ENCODE measurements at places on chromosomes 6 and 20.

DNA sequence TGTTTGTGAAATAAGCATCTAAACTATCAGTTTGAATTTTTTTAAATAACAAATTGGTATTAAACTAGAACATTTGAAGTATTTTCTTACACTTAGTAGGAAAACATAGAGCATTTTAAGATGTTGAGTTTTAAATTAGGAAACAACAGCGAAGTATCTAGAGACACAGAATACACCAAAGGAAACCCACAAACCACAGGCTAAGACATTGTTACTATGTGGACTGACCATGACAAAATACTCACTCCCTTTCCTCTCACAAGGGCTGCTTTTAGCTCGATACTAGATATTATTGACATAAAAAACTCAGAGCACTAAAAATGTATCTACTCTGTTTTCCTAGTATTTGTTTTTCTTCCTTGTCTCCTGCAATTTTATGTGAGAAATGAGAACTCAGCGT lies 266.0 kb upstream of the CITED2 start:
- DNase-seq: no peak

DNA sequence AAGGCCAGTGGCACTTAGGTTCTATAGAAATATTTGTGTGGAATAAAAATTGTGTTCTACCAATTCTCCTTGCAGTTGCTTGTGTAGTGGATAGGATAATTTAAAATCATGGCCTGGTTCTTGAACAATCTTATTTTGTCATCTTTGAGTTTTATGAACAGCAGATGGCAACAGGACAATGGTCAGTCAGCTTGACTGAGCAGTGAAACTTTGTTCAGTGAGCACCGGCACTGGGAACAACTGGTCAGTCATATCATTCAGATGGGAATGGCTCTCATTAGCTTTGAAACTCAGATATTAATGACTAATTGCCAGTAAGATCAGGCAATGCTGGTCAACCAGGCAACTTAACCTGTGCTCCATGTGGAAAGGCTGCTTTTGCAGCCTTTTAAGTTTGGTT lies 129.2 kb downstream of the BCKDHB start:
- DNase-seq: no peak

DNA sequence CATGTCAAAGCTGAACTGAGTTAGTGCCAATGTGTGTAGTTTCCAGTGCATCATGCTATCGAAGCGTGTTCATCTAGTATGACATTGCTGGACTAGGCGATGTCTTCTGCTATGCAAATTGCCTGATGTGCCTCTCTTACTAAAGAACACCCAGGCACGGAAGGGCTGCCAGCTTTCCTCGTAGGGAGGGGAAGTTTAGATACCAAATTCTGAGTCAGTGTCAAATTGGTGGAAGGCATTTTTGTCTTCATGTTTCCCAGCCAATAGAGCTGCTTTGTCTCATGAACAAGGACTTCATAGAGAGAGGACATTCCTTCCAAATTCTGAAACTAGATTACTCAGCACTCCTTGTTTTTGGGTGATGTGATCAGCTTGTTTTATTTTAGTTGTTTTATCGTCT lies 320.1 kb downstream of the BTBD3 start:
- DNase-seq: no peak

GRCh38 chr20:57250607-57251343 lies 15.7 kb downstream of the BMP7 start:
- DNase-seq: no peak

GRCh38 chr6:167093406-167093921 lies 29.4 kb upstream of the CCR6 start:
- no peak for DNase-seq

GRCh38 chr20:48862279-48862678 lies 34.5 kb upstream of the PREX1 start:
- DNase-seq: no peak

GRCh38 chr6:29425075-29425474 lies 10.3 kb downstream of the OR12D1 start:
- no peak for DNase-seq

GRCh38 chr6:155155787-155156447 lies 107.9 kb upstream of the CLDN20 start:
- DNase-seq: no peak

DNA sequence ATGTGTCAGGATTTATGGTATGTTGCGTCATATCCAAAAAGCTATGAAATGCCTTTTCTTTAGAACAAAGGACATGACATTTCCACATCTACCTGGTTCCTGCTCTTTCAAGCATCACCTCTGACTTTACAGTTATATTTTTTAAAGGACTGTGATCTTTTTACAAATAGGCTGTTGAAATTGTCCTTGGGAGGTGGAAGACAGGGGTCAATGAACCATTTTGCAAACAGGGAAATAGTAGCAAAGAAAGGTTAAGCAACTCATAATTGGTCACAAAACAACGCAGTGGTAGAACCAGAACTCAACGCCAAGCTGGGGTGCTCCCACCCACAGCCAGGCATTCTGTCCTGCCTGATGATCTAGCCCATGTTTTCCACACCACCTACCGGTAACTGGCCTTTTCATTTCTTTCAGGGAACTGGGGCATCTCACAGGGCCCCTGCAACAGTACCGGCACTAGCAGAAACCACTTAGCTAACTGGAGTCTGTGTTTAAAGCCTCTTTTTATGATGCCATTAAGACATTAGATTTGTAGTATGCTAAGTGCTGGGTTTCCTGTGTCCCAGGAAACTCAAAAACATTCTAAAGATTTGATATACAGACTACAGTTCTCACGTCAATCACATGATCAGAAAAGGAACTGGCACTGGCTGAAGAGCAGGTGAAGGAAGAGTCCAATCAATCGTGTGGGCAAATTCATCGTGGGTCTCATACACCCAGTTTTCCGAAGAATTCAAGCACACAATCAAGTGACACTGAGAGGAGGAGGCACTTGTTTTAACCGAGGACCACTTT lies 13.9 kb downstream of the ZNF217 start:
- DNase-seq: no peak

DNA sequence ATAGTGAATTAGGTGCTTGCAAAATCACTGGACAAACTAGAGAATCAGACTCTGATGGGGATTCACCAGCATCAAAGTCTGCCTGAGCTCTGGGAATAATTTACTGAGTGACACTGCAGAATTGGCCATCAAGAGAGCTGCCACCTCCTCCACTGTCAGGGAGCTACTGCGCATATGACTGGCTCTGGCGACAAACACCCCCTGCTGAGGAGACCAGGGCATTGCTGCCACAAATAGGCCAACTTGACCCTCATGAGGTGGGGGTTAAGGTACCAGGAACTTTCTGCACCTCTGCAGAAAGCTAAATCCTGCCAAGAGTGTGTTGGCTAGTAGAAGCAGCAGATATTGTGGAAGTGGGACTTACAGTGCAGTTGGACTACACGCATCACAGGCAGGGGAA lies 88.0 kb downstream of the CDS2 start:
- peak; percentile 22 for DNase-seq

GRCh38 chr6:102023977-102024657 lies 630.6 kb downstream of the GRIK2 start:
- no peak for DNase-seq

- DNase-seq: no peak
These were observed 151.1 kb downstream of the TRIM27 start for GRCh38 chr6:28772480-28773381.

DNA sequence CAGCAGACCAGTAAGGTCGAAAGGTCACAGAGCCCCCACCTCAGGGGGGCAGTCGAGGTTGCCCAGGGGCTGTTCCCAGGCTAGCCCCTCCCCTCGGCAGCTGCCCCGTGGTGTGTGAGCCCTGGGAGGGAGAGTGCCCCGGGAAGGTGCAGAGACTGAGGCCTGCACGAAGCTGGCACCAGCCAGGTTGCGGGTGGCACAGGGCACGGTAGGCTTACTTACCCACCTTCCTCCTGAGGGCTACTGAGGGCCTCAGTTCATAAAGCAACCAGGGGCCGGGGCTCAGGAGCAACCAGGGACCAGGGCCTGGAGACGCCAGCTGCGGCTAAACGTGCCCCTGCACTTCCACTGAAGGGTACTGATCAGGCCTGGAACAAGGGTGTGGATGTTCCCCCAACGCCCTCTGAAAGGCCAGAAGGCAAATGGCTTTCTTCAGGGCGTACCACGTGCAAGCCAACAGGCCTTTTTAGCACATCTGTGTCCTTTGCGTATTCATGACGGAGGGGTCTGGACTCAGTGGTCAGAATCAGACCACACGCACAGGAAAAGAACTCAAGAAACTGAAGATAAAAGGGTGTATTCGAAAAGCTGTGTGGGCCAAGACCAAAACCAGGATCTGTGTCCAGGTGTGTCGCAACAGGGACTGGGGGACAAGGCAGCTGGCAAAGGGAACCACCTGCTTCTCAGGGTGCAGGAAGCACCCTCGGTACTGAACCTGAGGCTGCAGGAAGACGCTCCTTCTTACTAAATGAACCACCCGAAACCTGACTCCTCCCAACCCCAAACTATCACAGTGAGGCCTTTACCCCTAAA lies 24.5 kb upstream of the TCFL5 start:
- DNase-seq: no peak

GRCh38 chr6:133587546-133588160 lies 301.3 kb upstream of the TCF21 start:
- no peak for DNase-seq

DNA sequence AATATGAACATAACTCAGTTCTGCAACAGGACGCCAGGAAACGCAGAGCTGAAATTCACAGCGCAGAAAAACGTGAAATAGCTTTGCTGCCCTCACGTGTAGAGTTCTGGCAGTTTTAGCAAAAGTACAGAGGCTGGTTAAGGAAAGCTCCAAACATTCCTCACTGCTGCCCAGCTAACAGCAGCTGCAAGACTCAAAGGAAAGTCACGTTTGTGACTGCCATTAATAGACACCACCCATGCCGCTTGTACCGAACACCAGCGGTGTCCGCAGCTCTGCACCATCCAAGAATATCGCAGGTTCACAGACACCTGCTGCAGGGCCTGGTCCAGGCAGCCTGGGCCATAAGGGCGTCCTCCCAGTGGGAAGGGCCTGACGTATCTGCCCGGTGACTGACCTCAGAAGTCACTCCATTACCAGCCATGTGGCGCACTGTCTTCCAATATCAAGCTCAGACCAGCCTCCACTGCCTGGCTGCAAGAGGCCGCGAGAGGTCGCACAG lies 61.4 kb downstream of the WDR27 start:
- no peak for DNase-seq

- DNase-seq: no peak
These were observed 257.7 kb upstream of the MARCKS start for GRCh38 chr6:113599444-113599843.

GRCh38 chr20:52207020-52207810 lies 15.6 kb upstream of the ZFP64 start:
- no peak for DNase-seq

GRCh38 chr20:427401-427800 lies 19.3 kb downstream of the RBCK1 start:
- DNase-seq: no peak

GRCh38 chr20:46979603-46980241 lies 85.1 kb downstream of the EYA2 start:
- peak; percentile 81 for DNase-seq

DNA sequence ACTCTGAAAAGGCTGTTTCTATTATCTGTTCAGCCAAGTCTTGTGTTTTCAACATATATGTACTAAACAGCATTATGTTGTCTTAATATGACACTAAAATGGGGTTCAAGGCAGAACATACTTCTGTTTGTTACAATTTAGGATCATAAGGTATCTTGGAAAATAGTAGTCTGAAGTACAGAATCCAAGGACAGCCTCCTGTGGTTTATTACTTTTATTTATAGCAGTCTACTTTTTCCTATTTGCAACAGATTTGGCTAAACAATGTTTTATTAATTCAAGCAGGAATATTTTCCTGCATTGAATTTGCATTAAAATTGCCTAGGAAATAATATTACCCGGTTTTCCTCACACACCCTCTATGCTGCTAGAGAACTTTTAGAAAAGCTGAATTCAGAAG lies 67.7 kb downstream of the PLEKHG1 start:
- no peak for DNase-seq

GRCh38 chr6:27091661-27092315 lies 155.7 kb upstream of the PRSS16 start:
- DNase-seq: peak; percentile 51

- DNase-seq: no peak
These were observed 18.4 kb upstream of the IFNGR1 start for GRCh38 chr6:137237413-137238170.

DNA sequence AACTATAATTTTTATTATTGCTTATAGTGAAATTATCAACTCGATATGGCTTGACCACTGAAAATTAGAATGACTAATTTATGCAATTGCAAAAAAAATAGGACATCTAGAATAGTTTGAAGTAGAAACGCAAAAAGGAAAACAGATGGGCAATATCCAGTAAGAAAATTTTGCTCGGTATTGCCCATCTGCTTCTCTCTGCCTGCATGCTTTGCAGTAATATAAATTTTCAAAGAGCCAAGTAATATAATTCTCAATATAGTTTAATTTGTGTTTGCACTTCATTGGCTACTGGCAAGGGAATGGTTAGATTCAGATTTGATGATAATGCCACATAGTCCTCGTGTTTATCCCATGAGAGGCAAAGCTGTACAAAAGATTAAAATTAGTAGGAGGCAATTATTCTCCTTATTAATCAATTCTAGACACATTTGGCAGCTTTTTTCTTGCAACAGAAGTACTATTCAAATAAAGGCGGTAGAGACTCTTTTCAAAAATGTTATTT lies 27.3 kb upstream of the LAMA2 start:
- no peak for DNase-seq

DNA sequence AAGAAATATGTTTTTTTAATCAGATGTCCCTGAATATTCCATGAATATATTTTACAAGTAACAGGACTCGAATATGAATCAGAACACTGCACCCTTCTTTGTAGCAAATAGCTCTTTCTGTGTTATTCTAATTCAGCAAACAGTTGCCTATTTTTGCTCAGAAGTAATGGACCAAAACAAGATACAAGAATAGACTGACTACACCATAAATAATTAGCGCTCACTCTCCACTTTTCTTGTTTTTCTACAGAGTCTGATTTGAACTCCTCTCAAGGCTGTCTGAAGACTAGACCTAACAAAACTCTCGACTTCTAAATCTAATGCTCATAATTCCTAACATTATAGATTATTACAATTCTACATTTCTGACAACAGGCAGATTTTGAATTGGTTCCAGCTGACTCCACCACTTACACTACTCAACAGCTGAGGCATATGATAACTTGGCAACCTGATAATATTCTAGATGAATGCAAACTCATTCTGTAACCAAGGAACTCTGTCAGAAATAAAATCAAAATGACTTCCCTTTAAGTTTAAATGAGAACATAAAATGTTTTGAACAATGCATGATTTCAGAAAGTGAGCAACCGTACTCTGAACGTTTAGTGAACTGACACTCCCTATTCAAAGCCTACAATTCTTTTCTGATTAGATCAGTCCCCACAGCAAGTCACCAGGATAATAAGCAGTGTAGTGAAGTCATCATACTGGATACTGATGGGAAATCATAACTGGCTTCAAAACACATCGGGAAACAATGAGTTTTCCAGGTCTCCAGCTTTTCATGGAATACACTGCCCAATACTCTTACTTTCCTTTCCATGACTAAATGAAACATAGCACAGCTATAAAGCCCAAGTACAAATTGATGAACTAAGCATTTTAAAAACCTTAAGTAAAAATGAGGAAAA lies 114.2 kb upstream of the BEND6 start:
- peak; percentile 55 for DNase-seq

- DNase-seq: peak; percentile 20
These were observed 23.5 kb downstream of the CARMIL1 start for GRCh38 chr6:25302677-25303128.
